ENCODE measurements at places on chromosomes 13 and 19.

GRCh38 chr13:75715601-75716523 lies 79.7 kb downstream of the LMO7 start:
- DNase-seq, result no peak

DNA sequence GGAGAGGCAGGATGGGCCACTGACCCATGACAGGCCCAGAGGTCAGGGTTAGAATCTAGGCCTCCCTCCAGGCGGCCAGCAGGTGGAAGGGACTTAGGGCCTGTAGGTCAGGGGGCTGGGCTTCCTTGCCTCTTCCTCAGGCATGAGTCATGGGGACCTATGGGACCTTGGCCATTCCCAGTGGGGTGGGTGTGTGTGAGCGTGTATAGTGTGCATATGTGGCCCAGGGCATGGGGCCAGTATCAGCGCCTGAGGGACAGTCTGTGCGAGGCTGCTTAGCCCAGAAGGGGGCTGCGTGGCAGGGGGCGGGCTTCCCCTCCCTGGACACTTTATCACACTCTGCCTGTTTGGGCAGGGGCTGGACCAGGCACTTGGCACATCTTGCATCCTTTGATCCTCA lies 13.3 kb downstream of the KCTD15 start:
- no peak for DNase-seq

DNA sequence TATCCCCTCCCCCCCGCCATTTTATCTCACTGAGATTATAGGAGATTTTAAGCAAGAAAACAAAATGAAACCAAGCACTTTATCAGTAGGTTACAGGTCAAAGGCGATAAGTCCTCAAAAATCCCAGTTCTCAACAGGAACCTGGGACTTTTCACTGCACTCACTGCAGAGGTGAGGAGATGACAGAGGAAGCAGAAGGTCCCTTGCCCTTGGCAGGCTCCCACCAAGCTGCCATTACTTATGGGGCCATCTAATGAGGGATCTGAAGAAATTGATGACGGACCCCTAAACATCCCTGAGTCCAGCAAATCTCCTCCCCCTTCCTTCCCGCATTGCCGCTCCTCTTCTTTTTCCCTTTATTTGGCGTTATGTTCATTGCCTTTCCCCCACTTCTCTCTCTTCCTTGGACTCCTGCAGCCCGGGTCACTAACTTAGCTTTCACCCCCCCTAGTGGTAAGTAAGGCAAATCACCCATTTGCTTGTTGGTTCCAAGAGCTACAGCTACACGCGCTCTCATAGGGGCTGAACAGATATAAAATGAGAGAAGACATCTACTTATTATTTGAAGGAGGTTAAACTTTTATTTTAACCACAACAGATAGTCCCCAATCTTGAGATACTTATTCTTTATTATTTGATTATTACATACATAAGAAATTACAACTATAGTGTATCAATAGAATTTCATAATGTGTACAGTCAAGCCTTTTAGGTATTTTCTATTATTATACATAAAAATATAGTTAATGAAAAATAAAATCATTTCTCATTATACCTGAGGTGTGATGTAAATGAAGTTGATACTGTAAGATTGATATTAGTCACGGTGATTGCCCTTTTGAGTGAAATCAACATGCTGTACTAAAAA lies 52.0 kb upstream of the ARGLU1 start:
- peak; percentile 66 for DNase-seq

DNA sequence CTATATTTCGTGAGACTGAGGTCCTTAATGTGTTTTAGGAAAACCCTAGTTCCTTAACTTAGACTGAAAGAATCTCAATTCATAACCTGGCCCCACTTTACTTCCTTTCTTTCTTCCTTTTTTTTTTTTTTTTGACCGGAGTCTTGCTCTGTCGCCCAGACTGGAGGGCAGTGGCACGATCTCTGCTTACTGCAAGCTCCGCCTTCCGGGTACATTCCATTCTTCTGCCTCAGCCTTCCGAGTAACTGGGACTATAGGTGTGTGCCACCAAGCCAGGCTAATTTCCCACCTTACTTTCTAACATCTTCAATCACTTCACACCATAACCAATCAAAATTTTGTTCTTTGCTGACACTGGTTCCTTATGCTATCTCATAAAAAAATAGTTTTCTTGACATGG lies 2097.0 kb downstream of the PCDH9 start:
- DNase-seq, result no peak

- DNase-seq, result no peak
These were observed 799.1 kb upstream of the SPRY2 start for GRCh38 chr13:81139987-81140386.

DNA sequence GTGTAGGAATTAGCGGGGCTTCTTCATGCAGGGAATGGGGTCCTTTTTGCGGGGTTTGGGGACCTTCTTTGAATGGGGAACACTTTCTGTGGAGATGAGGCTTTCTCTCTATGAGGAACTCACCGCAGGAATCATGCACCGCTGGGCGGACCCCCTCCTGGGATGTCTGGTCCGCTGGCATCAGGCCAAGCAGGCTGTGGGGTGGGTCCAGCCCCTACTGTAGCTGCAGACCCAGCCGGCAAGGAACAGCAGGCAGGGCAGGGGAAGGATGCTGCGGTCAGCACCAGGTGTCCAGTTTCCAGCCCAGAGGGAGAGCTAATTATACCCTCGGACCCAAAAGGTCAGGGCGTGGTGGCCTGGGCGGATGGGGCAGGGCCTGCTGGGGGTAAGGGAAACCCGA lies 1.8 kb downstream of the MYBPC2 start:
- DNase-seq, result no peak
